ENCODE measurements at places on chromosomes 13 and 19. TPM values are rescaled to one million over a fixed set of nuclear protein-coding genes. Genes with fewer than 3 reads are reported as not detected.

- DNase-seq: no peak
These were observed 665.7 kb upstream of the SLITRK5 start for GRCh38 chr13:87005511-87005910.

The NEK5 gene
- total RNA-seq: 0.09 TPM

GRCh38 chr13:30963791-30964190 lies 31.3 kb downstream of the TEX26 start:
- DNase-seq: peak; percentile 26

The KLHL1 gene
- 0.04 TPM for total RNA-seq

The CEACAM6 gene
- total RNA-seq: 8.8 TPM

DNA sequence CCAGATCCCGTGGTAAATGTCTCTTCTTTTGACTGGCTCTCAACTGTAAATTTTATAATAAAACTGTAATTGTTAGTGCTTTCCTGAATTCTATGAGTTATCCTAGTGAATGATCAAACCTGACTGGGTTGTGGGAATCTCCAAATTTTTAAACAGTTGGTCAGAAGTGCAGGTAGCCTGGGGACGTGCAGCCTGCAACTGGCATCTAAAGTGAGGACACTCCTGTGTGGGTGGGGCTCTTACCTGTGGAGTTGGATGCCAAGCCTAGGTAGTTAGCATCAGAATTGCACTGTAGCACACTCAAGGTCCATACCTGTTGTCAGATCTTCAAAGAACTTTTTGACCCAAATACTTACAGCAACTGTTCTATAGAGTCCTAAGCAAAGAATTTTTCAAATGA lies 207.1 kb upstream of the NBEA start:
- DNase-seq: no peak

The NOTCH3 gene
- total RNA-seq: 15.0 TPM

- DNase-seq: no peak
These were observed 177.7 kb upstream of the IRS2 start for GRCh38 chr13:109963960-109964563.

DNA sequence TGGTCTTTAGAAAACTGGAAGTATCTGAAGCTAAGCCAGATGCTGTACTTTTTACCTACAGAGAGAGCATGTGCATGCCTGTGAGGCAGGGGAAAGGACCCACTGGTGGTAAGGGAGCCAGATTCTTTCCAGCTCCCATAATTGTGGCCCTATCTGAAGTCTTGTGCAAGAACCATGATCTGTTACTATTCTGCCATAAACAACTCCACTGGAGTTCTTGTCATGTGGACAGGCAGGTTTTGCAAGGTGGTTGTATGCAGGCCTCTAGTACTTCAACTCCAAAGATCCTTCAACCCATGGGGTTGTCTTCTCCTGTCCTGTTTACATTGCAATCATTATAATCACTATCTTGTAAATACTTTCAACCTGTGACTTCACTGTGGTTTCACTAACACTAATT lies 14.1 kb downstream of the PROSER1 start:
- DNase-seq: no peak

GRCh38 chr19:40663695-40664692 lies 26.5 kb downstream of the NUMBL start:
- no peak for DNase-seq

GRCh38 chr19:19405971-19406877 lies 749 bp downstream of the GATAD2A start:
- DNase-seq: peak; percentile 86

GRCh38 chr13:59625111-59625510 lies 538.6 kb downstream of the DIAPH3 start:
- no peak for DNase-seq

DNA sequence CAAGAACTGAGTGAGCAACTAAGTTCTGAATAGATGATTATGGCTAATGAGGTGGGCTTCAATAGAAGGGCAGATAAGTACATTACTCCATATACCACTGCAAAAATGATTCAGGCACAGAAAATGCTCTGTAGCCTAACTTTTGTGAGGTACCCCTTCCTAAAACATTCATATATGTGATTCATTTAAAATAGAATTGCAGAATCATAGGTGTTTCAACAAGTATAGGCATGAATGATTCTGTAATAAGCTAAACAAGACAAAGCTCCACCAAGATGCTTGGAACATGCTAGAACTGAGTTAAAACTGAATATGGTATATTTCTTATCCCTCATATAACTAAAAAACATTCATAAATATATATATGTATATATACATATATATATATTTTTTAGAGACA lies 12.1 kb downstream of the KBTBD7 start:
- no peak for DNase-seq

- no peak for DNase-seq
These were observed 58.2 kb downstream of the POLR1D start for GRCh38 chr13:27679896-27680295.

The OR10H1 gene
- 0.03 TPM for total RNA-seq

GRCh38 chr19:19453125-19453454 lies 47.6 kb downstream of the GATAD2A start:
- no peak for DNase-seq

GRCh38 chr19:9144920-9145319 lies 4.7 kb downstream of the ZNF317 start:
- DNase-seq: no peak

DNA sequence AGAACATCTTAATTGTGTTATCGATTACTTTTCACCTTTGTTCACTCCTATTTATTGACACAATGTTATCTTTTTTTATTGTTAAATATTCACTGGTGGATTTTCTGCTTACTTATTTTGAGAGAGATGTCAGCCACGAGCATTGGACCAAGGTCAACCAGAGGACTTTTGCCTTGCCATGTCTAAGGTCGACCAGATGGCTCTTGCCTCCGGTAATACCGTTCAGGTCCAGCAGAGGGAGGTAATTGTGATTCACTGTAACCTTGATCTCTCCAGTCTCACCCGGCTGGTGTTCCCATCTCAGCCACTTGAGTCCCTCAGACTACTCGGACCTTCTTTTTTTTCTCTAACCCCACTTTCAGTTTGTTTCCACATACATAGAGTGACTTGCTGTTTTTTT lies 1438.1 kb downstream of the UQCRFS1 start:
- DNase-seq: no peak

GRCh38 chr19:22602631-22603272 lies 31.4 kb upstream of the ZNF492 start:
- DNase-seq: no peak

The ZNF792 gene
- 2.5 TPM for total RNA-seq

The IGLON5 gene
- total RNA-seq: not detected

DNA sequence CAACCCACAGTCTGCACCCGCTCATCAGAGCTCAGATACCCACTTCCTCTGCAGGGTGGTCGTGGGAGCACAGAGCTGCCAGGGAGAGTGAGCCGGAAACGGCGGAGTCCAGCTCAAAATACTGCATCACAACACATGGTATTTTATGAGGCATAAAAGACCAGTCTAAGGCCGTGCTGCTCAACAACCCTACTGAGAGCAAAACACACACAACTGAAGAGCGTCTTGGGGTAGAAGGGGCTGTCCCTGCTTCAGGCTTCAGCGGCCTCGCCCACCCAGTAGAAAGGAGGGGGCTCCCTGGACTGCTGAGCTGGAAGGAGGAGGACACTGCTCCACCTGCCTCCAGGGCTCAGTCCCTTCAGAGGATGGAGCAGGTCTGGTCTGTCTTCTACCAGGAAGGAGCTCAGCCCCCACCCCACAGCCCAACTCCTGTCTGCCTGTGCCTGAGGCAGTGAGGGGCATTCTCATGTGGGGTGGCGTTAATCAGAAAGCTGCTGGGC lies 36.9 kb downstream of the NAXD start:
- no peak for DNase-seq

The NXNL1 gene
- total RNA-seq: not detected

DNA sequence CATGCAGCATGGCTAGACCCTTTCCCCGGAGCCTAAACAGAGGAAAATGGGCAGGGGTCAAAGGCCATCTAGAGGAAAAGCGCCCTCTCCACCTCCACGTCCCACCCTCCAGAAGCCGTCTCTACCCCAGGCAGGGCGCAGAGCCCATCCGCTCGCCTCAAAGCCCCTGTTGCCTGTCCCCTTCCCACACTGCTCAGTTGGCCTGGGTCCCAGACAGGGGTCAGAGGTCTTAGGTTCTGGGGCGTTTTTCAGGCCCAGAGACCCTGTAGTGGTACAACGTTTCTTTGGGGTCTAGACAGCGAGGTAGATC lies 285 bp downstream of the TMEM143 start:
- DNase-seq: peak; percentile 68

Measured in pancreas (tissue), 10 donors.